Activated CD8-positive, alpha-beta memory T cell treated with anti-CD3 and anti-CD28 coated beads for 1 hour (primary cell): ENCODE measurements at places on chromosomes 6 and 20.

- DNase-seq, result no peak
These were observed 2.5 kb downstream of the DIDO1 start for GRCh38 chr20:62923669-62924441.

DNA sequence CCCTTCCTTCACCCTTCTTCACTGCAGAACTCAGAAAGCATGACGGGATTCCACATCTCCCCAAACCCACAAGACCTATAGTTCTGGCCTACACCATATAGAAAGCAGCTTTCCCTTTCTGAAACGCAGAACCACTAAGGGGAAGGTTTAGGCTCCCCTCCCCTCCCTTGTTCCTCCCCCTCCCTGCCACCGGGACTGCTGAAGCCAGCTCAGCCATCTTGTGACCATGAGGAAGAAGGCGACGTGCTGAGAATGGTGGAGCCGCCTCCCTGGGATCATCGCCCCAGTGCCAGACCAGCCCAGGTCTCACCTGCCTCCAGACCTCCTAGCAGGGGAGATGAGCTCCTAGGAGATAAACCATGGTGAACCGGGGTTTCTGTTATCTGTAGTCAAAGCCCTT is 19.6 kb downstream of the SERPINB6 start:
- no peak for DNase-seq

GRCh38 chr6:12288914-12289313 is 1.2 kb upstream of the EDN1 start:
- DNase-seq, result no peak

DNA sequence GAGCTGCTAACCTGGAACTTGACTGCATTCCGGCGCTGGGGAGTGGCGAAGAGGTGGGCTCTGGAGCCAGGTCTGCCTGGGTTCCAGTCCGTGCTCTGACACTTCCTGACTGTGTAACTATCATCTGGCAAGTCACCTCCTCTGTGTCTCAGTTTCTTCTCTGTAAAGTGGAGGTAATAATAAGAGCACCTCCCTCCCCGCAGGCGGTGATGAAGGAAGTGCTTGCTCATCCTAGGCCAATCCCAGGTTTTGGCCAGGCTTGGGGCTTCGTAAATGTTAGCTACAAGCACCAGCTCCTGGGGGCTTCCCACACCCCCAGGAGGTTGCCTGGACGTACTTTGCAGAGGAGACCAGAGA is 32.8 kb downstream of the SNAI1 start:
- DNase-seq, result no peak

DNA sequence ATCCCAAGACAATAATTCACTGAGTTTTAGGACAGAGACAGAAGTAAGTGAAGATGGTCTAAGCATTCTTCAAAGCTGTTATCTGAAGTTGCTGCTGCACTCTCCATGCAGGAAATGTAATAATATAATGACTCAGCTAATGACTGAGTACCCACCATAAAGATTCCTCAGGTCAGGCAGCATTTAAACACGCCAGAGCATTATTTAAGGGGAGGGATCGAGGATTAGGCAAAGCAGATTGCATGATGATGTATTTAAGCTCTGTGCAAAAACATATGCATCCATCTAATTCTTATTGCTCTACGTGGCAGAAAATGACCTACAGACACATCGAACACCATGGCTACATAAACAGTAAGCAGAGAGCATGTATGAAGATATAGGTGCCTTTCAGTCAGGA is 216.4 kb downstream of the UNC5CL start:
- DNase-seq, result no peak

DNA sequence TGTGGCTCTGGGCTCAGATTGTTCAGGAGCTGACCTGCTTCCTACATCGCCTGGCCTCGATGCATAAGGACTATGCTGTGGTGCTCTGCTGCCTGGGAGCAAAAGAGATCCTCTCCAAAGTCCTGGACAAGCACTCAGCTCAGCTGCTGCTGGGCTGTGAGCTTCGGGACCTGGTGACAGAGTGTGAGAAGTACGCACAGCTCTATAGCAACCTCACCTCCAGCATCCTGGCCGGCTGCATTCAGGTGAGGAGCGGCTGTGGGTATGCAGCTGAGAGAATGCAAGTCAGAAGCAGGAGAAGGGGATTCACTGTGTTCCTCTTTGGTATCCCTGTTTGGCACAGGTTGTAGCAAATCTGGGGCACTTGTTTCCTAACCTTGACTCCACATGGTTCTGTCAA is 17.9 kb downstream of the CUL9 start:
- DNase-seq, result no peak

DNA sequence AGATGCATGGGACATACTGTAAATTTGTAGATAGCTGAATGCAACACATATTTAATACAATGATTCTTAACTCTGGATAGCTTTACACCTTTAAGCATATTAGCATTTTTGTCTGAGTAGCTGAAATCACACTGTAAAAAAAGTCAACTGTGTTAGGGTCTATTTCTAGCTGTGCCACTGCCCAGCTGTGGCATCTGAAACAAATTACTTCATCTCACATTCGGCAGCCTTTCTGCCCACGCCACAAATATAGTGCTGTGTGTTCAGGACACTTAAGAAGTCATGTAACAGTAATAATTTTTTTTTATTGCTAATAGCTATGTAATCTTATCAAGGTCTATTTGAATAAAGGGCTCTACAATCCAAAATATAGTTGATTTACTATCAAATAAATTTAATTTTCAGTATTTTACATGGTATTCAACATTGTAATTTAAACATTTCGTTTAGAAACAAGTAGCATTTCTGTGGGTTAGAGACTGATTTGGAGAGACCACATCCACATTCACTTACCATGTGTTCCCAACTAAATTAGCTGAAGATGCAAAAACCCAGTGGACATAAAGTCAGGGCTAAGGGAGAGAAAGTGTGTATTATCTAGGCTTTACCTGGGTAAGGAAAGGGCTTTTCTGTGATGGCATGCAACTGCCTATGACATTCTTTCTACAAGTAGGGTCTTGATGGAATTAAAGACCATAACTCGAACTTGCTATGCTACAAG is 276.7 kb downstream of the PLCB1 start:
- DNase-seq, result no peak

- DNase-seq, result no peak
These were observed 12.1 kb upstream of the ATXN1 start for GRCh38 chr6:16773362-16773761.

GRCh38 chr6:110048221-110048875 is 70.2 kb downstream of the GPR6 start:
- DNase-seq, result no peak

GRCh38 chr6:29980511-29980910 is 38.2 kb downstream of the HLA-A start:
- no peak for DNase-seq

DNA sequence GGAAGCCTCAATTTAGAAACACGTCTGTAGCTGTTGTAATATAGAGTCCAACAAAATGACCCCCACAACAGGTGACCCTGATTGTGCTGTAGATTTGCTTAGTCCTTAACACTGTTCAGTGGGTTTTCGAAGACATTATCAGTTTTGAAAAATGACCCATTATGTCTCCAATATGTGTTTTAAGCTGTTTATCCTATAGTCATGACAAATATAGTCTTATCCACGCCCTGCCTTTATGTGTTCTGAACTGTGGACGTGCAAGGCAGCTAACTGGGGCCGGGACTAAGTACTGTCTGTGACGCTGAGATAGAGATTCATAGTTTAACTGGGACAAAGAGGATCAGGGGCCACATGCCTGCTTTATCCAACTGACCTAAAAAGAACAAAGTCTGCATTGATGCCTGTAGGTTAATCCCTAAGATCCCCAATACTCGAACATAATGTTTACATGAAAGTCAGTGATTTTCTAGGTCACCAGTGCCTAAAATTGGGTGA is 192.4 kb downstream of the CD83 start:
- no peak for DNase-seq

DNA sequence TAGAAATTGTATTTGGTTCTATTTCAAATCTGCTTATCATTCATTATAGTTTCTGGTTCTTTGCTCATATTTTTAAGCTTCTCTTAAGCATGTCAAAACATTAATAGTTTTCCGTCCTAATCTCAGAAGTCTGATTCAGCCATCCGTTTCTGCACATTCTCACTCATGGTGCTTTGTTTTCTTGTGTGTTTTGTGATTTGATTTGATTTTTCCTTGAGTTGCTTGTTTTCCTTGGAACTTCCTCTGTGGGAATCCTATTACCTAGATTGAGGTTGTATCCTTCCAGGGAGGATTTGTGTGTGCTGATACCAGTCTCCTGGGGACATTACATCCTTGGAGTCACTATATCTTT is 7.9 kb downstream of the SNX9 start:
- no peak for DNase-seq

GRCh38 chr6:11552442-11552841 is 14.9 kb downstream of the TMEM170B start:
- no peak for DNase-seq

DNA sequence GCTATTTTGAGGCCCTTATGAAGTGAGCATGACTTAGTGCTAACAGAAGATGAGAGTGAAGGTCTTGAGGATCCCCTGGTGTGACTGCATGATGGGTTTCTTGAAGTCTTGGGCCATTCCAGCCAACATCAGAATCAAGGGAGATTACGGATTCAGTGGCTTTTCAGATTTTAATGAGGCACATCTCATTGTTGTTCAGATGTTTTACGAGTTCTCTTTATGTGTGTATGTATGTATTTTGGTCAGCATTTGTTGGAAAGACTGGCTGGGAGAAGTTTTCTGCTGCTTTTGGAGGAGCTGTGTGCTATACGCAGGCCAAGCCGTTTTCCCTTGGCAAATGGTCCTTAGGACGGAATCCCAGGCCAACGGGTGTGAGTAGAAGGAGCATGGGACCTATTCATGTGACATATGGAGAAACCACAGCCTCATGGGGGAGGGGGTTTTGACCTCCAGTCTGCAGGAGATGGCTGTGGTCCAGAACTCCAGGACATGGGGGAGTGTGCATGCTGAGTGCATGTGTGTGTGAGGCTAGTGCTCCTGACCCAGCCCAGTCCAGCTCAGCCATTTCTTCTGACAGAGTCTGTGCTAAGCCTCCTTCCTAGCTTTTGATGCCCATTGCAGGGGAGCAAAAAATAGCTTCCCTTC is 35.3 kb downstream of the CHMP4B start:
- DNase-seq, result no peak

GRCh38 chr6:71035871-71036270 is 79.0 kb upstream of the B3GAT2 start:
- DNase-seq, result no peak

- DNase-seq, result no peak
These were observed 40.1 kb upstream of the LTV1 start for GRCh38 chr6:143802833-143803565.

DNA sequence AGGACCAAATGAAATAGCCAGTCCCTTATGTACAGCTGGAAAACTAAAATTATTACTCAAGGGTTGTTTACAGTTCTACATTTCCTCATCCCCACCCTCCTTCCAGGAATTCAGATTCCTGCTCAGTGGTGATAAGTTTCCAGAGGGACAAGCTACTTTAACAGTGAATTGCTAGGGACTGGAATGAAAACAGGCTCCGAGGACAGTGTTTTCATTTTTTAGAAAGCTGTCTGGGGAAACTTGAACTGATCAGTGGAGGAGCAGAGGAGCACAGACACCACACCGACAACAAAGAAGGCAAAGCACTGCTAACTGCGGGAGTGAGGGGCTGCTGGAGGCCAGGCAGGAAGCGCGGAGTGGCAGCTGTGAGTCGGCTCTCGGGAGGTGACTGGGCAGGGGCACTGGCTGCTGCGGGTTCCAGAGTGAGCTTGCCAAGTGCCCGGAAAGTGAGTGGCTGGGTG is 322.2 kb downstream of the ESR1 start:
- DNase-seq, result no peak

DNA sequence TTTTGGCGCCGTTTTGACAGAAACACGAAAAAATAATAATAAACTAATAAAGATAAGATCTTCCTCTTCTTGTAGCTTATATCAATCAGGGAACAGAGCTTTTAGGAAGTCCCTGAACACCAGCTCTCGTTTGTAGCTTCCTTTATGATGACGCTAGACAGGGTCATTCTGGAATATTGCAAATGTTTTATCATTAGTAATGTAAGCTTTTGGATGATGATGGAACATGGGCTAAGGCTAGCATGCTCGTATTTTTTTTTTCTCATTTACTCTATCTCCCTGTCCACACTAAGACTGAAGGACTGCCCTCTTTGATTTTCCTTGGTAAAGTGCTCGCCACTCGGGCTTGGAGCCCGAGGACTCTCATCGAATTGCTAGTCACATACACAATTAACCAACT is 22.1 kb upstream of the POM121L2 start:
- no peak for DNase-seq

GRCh38 chr20:63172726-63173125 is 43.2 kb downstream of the YTHDF1 start:
- no peak for DNase-seq

GRCh38 chr6:11262242-11262641 is 29.8 kb upstream of the NEDD9 start:
- no peak for DNase-seq

GRCh38 chr20:17661121-17661744 is 20.8 kb downstream of the RRBP1 start:
- no peak for DNase-seq

- no peak for DNase-seq
These were observed 87.9 kb downstream of the HUS1B start for GRCh38 chr6:568954-569523.

DNA sequence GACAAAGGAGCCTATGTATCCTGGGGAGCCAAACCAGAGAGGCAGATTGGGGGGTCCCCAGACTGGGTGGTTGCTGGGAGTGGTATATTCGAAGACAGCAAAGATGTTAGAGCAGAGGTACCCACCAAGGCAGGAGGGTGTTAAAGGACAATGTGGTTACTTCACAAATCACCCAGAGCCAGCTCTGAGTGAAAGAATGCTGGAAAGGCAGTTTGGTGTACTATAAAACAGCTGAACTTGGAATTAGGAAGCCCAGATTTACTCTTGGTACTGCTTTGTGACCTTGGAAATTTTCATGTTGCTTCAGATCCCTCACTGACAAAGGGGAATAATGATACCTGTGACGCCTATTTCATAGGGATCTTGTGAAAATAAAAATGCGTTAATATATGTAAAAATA is 121.6 kb downstream of the CD164 start:
- DNase-seq, result no peak

DNA sequence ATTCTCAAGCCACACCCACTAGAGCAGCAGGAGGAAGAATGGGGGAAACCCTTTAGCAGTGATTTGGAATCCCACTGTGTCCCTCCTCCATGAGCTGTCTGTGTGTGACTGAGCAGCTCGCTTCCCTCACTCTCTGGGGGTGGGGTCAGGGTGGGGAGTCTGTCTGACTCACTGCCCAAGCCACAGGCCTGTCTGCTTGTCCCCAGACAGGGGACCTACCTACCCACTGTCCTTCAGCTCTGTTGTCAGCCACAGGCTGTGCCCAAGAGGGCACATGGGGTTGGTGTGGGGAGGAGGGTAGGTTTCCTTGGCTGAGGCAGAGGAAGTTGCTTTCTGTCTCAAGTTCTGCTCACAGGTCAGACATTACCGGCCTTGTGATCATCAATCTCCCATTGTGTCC is 127.0 kb downstream of the MAFB start:
- no peak for DNase-seq

- no peak for DNase-seq
These were observed 5.6 kb upstream of the FAM50B start for GRCh38 chr6:3843379-3844096.

GRCh38 chr20:9912858-9913434 is 74.1 kb upstream of the PAK5 start:
- DNase-seq, result no peak

- DNase-seq, result no peak
These were observed 39.2 kb downstream of the TRIM27 start for GRCh38 chr6:28884423-28885131.
